ENCODE measurements at places on chromosomes 4 and X.

DNA sequence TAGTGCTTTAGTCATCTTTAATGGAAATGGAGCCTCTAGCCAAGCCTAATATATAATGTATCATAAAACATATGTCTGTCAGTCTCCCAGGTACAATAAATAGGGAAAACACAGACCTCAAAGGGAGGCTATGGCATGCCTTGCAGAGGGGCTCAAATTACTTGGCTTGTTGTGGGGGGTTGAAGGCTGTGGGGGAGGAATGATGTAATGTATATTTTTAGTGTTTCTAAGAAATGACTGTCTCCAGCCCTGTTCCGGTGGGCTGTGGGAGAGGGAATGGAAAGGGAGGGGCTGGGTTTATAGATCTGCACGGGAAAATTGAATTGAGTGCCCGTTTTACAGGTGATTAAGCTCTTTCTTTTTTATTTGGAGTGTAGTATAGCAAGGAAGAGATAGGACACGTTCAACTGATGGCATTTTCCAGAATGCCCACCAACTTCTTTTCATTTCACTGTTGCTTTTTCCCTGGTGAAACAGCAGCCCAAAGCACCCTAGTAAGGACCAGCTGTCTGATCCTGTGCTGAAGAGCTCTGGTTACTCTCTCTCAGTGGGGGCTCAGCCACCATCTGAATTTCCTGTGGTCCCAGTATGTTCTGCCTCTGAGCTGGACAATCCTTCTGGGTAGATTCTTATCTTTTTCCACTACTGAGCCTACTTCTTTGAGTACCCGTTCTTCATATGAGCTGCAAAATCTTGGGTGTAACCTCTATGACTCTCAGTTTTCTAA is 220.7 kb upstream of the CASK start:
- DNase-seq = no peak

DNA sequence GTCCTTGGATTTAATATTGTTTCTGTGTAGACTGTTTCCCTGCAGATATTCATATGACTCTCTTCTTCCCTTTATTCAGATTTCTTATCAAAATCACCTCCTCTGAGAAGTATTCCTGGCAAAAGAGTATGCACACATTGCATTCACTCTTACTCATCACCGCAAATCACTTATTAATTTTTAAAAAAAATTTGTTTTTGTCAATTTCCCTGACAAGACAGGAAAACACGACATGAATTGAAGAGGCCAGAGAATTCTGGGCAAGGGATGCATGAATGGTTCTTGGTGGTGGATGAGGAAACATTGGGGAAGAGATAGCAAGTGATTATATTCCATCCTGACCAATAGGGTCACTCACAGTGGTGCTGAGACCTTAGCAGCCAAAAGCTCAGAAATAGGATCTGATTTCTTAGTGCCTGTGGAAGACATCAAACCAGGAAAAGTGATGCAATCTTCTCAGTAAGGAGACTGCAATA is 522.5 kb upstream of the AGA start:
- no peak for DNase-seq

DNA sequence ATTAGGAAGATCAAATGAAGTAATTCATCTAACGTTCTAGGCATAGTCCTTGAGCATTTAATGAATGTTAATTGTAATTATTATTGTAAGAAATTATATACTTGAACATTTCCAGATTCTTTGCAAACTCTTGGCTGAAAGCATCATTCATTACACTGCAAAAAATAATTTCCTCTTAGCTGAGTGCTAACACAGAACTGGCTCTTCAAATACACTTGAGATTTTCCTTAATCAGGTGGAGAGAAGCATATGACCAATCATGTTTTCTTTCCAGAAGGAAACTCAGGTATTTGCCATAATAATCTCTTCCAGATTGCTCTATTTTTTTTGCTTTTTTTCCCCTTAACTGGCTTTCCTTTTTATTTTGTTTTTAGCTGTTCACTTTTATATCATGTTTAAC is 42.5 kb downstream of the SLC39A8 start:
- no peak for DNase-seq

DNA sequence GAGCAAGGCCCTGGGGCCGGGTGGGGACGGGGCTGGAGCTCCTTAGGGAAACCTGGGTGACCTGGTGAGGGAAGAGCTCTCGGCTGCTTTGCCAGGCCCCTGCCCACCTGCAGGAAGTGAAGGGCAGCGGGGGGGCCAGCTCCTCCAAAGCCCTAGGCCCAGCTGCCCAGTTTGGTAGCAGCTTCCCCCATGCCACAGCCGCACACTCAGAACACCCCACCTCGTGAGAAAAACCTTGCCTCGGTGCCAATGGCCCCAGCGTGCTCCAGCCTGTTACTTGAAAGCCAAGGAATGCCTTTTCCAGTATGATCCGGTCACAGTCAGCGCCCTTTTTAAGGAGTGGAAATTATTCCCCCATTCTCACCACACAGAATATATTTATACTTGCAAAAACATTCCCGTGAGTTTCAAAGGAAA is 38.3 kb downstream of the ACOX3 start:
- DNase-seq = no peak

GRCh38 chrX:46758163-46758955 is 559 bp downstream of the SLC9A7 start:
- no peak for DNase-seq

Measured in stimulated activated CD8-positive, alpha-beta memory T cell treated with anti-CD3 and anti-CD28 coated beads, Interleukin-2, amount 100 ng/mL, for 48 hours (primary cell).